ENCODE measurements at places on chromosomes 11 and 22.

- DNase-seq: no peak
Measured at GRCh38 chr11:57668434-57668782, 494 bp downstream of the ZDHHC5 start.

DNA sequence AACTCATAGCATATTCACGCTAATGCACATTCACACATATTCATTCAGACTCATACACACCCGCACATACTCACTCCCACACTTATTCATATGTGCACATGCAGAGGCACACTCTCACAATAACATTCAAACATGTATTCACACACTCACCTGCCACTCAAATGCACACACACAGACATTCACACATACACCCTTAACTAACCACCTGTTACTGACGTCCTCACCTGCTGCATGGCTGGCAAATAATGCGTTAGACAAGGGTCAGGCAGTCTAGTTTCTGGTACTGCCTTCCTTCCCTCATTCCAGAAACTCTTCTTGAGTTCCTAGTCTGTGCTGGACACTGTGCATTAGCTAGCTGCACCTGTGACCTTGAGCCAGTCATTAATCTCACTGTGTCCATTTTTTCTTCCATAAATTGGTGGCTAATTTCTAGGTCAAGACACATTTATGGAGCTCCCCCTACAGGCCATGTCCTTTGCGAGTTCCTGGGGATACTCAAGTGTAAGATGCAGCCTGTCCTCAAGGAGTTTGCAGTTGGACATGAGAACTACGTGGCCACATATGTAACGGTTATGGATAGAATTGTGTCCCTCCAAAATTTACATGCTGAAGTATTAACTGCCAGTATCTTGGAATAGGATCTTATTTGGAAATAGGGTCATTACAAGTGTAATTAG, 34.5 kb upstream of the SEZ6L start:
- DNase-seq: no peak

DNA sequence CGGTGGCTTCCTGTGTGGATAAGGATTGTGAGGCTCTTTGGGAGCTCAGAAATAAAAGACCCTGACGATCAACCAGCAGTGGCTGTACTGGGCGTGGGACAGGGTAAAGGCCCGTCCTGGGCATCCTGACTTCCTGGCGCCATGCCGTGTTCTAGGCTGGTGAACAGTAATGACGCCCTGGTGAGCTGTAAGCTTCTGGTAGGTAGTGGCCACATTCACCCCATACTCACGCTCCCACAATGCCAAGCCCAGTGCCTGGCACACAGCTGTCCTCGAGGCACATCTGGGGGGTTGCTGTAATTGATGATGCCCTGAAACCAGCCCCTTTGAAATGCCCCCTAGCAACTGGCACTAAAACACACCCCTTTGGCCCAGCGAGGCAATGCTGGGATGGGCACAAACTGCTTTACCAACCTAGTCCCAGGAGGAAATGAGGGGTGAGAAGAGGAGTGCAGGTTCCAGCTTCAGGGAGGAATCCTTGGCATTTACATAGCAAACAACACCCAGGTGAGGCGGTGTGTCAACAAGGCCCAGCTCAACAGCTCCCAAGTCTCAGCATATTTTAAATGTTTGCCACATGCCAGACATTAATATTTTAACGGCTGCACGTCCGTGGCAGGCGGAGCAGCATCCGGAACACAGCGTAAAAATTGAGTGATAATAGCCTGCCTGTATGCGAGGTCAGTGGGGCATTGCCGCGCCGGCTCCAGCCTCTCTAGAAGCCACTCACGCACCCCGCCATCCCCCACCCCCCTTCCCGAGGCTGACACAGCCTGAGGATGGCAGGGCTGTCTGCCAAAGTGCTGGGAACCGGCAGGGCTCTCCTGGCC, 79.3 kb downstream of the DSCAML1 start:
- DNase-seq: no peak

DNA sequence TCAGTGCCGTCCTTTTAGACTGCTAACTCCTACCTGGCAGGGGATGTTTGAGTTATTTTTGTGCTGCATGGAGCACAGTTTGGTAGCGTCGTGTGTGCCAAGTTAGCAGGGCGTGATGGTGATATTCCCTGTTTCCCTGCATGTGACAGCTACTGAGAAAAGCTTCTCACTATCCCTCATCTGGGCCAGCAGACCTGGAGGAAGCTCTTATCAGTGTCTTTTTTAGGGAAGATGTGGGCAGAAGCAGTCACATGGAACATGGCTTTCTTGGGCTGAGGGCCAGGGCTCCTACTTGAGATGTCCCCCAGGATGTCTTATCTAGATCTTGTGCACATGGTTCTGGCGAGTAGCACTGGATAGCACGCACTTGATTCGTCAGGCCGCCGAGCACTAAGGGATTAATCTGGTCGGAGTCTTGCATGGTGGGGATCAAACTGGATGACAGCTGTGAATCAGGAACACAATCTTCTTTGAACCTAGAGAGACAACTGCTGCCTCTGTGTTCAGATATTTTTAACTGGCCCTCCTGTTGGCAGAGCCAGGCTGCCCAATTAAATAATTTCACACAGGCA, 33.8 kb downstream of the TECTA start:
- DNase-seq: no peak

GRCh38 chr22:39179841-39180335, 27.4 kb upstream of the CBX7 start:
- no peak for DNase-seq

All from pulmonary artery endothelial cell (primary cell).